A172 (cell line): ENCODE measurements at places on chromosomes 7 and 10. TPM values are rescaled to one million over a fixed set of nuclear protein-coding genes. Genes with fewer than 3 reads are reported as not detected.
A peak's percentile ranks its signal among the peaks of the same experiment; 100 is the strongest.

The GTF2I gene
- 178 and 188 TPM in 2 replicates for total RNA-seq

The PODXL gene
- 446 and 531 TPM in 2 replicates for total RNA-seq

The GHRHR gene
- total RNA-seq = not detected in 2 replicates

The PITRM1 gene
- 99.5 and 105 TPM in 2 replicates for total RNA-seq

The ALDH18A1 gene
- total RNA-seq = 88.8 and 94.9 TPM in 2 replicates

The VPS37D gene
- total RNA-seq = 6.6 and 8.3 TPM in 2 replicates

The CNTNAP2 gene
- 0.07 TPM in 1 of 2 replicates, not detected in the other for total RNA-seq

The CHRM2 gene
- total RNA-seq = not detected in 2 replicates

The KIAA1217 gene
- total RNA-seq = 3.8 and 4.7 TPM in 2 replicates

- no peak for DNase-seq
These were observed 20.2 kb downstream of the CHN2 start for GRCh38 chr7:29214816-29215215.

DNA sequence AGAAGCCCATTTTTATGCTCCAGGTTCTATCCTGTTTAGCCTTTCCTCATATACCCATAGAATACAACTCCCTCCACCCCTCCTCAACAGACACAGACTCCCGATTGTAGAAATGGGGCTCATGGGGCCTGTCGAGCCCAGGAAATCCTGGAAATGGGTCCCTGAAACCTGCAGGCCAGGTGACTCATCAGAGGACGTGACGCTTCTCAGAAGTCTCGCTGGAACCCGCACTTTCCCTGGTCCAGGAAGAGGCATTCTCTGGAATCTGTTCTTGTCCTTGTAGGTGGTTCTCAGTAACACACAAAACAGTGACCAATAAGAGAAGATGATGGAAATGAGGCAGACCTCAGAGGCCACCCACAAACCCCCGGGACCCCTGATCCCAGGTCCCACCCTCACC, 244.8 kb upstream of the PPP2R2D start:
- DNase-seq = no peak

- no peak for DNase-seq
These were observed 185.1 kb upstream of the PRPS1L1 start for GRCh38 chr7:18212758-18213157.

DNA sequence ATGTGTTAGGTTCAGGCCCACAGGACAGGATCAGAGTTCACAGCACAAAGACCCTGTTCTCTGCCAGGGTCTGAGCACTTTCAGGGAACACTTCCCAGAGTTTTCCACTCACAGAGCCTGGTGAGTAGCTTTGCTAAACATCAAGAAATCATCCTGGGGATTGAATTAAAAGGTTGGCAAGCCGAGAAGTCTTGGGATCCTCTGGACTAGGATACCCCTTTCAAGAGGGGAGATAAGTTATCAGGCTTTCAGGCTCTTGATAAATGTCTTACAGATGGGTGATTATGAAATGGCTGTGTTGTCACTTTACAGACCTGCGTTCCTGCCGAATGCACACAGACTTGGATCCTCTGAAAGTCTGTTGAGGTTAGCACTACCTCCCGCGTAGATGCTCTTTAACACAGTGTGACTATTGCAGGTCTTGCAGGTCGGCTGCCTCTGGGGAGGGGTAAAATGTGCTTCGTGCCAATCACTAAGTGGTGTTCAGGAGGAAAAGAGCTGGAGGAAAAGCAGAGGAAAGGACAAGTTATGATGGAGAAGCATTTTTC, 473.5 kb upstream of the AKR1E2 start:
- DNase-seq = peak; percentile 33

- DNase-seq = no peak
These were observed 147.2 kb upstream of the KLF14 start for GRCh38 chr7:130881091-130881798.

DNA sequence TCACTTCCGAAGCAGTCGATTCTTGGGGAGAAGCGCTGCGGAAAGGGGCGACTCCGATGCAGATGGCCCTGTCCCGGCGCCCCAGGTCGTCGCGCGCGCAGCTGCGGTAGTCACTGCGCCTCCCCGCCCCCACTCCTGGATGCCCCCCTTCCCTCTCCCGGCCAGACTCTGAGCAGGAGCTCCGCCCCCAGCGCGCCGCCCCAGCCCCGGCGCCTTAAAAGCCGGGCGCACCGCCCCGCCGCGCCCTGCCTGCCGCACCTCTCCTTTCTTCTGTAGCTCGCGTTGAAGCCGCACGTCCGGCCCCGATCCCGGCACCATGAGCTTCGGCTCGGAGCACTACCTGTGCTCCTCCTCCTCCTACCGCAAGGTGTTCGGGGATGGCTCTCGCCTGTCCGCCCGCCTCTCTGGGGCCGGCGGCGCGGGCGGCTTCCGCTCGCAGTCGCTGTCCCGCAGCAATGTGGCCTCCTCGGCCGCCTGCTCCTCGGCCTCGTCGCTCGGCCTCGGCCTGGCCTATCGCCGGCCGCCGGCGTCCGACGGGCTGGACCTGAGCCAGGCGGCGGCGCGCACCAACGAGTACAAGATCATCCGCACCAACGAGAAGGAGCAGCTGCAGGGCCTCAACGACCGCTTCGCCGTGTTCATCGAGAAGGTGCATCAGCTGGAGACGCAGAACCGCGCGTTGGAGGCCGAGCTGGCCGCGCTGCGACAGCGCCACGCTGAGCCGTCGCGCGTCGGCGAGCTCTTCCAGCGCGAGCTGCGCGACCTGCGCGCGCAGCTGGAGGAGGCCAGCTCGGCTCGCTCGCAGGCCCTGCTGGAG, at the start of gene INA:
TSS of gene INA (plus strand) at position 243 of the 817 bp plus-strand sequence. CDS start at position 317, 74 bp downstream.
- no peak for DNase-seq

DNA sequence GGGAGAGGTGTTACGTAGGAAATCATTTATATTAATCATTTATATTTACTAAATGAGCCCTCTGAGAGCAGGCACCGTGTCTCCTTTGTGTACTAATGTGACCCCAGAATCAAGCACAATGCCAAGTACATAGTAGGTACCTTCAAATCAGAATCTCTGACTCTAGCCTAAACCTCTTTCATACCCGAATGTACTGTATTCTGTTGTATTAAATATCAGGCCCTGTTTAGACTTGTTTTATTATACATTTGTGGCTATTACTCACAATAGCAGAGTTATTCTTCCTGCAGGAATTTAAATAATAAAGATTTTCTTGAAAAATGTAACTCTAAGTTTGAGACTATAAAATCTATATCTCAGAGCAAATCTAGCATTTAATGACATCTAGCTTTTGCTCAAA, 297.3 kb downstream of the EXOC4 start:
- DNase-seq = no peak

GRCh38 chr7:135246191-135246825, 12.7 kb downstream of the STRA8 start:
- DNase-seq = no peak

GRCh38 chr7:118109607-118110006, 74.4 kb upstream of the LSM8 start:
- peak; percentile 2 for DNase-seq

DNA sequence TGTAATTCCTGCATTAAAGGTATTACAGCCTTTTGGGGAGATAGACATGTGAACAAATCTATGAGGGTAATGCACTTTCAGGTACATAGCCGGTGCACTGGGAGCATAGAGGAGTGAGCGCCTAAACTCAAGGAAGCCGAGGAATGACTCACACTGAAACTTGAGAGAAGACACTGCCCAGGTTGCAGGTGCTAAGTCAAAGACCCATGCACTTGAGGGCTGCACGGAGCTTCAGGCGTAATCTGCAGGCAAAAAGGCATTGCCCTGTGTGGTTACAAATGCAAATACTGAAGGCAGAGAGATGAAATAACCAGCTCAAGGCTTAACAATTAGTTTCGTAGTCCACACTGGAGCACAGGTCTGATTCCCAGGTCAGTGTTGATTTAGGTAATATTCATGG, 51.0 kb upstream of the OSBPL3 start:
- no peak for DNase-seq

DNA sequence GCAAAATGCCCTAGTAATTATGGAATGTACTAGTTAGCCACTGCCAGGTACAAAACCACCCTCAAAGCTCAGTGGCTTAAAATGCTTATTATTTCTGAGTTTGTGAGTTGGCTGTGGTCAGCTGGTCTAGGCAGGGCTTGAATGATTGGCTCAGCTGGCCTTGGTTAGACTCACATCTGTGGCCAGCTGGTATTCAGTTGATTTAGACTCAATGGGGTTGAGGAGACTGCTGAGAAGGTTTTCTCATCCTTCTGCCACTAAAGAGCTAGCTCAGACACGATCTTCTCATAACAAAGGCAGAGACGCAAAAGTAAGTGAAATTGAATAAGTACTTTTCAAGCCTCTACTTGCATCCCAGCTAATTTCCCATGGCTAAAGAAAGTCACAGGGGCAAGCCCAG, 57.1 kb upstream of the CYP2C18 start:
- no peak for DNase-seq

- no peak for DNase-seq
These were observed 51.7 kb upstream of the CAMK2B start for GRCh38 chr7:44377134-44377463.

GRCh38 chr7:155670521-155670920, 26.1 kb downstream of the RBM33 start:
- no peak for DNase-seq
